ENCODE measurements at places on chromosomes 4 and X. TPM values are rescaled to one million over a fixed set of nuclear protein-coding genes. Genes with fewer than 3 reads are reported as not detected.

Gene USP17L28
- total RNA-seq = not detected

Gene EIF1AX
- total RNA-seq = 84.8 TPM

Gene ADAMTS3
- not detected for total RNA-seq

Gene RNF212
- total RNA-seq = 2.0 TPM

Gene HSFX2
- not detected for total RNA-seq

Gene SLC34A2
- not detected for total RNA-seq

Gene TLR8
- not detected for total RNA-seq

Gene SLC25A53
- 8.9 TPM for total RNA-seq

Gene AMOT
- total RNA-seq = 0.31 TPM

Gene MAGEA12
- not detected for total RNA-seq

Gene RHOXF2
- not detected for total RNA-seq

Gene NLGN4X
- total RNA-seq = not detected

Gene CORIN
- not detected for total RNA-seq

DNA sequence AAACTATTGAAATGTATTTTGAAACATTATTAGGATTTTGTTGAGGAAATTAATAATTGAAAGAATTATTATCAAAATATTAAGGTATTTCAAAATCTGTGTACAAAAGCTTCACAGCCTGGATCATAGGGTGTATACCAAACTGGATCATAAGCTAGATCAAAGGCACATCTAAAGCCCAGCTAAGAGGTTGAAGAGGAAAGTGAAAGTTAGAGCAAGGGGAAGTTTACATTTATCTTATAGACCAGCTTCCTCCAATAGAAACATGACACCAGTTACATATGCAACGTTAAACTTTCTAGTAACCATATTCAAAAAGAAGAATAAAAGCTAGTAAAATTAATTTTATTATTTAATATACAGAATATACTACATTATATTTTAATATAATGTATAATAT is 227.2 kb upstream of the BMP3 start:
- no peak overlapping the region for H3K4me3 ChIP-seq
- no peaks in the 10 kb centered on the region for H3K27me3 ChIP-seq
- H3K27ac ChIP-seq = no peak overlapping the region
- H3K4me1 ChIP-seq = no peaks in the 10 kb centered on the region

- H3K4me1 ChIP-seq = no peaks in the 10 kb centered on the region
- H3K27ac ChIP-seq = no peak overlapping the region
- no peaks in the 10 kb centered on the region for H3K27me3 ChIP-seq
- no peak overlapping the region for H3K4me3 ChIP-seq
- H3K36me3 ChIP-seq = no peaks in the 10 kb centered on the region
Measured at GRCh38 chr4:45883421-45883820, 240.4 kb downstream of the GABRG1 start.

GRCh38 chrX:108494406-108495090 is 54.9 kb downstream of the COL4A5 start:
- H3K27me3 ChIP-seq = no peaks in the 10 kb centered on the region
- H3K36me3 ChIP-seq = no peaks in the 10 kb centered on the region
- no peak for DNase-seq
- no peaks in the 10 kb centered on the region for H3K4me1 ChIP-seq
- no peak overlapping the region for H3K27ac ChIP-seq

DNA sequence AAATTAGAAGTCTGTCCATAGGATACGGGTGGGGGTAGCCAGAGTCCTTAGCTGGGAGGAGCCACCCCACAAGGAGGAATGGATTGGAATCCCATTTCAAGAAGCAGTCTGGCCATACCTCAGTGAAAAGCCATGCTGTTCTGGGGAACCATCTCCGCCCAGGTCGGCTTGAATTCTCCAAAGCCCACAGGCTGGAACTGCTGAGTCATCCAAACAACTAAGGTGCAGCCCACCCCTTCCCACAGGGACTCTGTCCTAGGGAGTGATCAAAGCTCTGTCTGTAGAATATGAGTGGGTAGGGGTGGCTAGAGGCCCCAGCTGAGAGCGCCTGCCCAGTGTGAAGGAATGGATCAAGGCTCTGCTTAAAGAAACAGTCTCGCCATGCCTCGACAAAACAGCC is 38.8 kb downstream of the ZXDA start:
- H3K27ac ChIP-seq = no peak overlapping the region

DNA sequence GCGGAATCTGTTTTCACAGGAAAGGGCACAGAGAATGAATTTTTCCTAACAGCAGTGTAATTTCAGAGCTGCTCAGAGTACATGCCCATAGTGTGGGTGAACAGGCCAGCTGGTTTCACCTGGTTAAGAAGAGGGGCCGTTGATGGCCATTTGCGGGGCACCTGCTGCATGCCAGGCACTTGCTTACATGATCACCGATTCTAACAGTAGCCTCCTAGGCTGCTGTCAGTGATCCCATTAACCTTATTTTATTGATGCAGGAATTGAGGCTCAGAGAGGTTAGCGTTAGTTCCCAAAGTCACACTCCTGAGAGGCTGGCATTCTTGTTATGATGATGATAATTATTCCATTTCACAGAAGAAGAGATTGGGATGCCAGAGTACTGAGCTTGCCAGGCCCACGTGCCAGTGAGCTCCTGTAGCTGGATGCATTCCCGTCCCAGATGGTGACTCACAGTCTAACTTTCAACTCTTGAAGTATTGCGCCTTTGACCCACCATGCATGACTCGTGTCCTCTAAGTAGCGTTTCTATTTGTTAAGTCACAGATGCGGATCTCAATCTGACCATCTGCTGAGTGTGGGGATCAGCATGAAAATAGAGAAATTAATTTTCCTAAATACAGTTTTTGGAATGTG is 76.5 kb downstream of the PSAPL1 start:
- H3K36me3 ChIP-seq = no peaks in the 10 kb centered on the region
- H3K4me3 ChIP-seq = no peak overlapping the region
- no peaks in the 10 kb centered on the region for H3K27me3 ChIP-seq
- DNase-seq = no peak
- H3K4me1 ChIP-seq = no peaks in the 10 kb centered on the region

GRCh38 chr4:153023692-153024394 is 87.7 kb downstream of the FHDC1 start:
- H3K4me3 ChIP-seq = no peak overlapping the region
- H3K36me3 ChIP-seq = no peaks in the 10 kb centered on the region
- no peaks in the 10 kb centered on the region for H3K4me1 ChIP-seq
- H3K27ac ChIP-seq = no peak overlapping the region

DNA sequence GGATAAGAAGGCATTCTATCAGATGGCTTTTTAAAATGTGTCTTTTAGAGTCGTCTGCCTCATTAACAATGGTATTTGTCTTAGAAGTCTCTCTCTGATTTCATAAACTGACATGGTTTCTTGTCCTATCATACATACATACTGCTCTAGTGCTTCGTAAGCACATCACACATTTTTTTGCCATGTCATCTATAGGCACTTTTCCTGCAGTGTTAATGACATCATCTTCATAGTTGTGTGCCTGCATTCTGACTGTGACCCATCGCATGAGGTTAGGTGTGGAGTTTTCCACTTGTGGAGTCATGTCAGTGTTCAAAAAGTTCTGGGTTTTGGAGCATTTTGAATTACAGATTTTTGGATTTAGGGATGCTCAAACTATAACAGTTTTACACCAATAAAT is 361.6 kb upstream of the SPOCK3 start:
- no peak for DNase-seq
- H3K36me3 ChIP-seq = no peaks in the 10 kb centered on the region
- no peak overlapping the region for H3K4me3 ChIP-seq
- H3K27ac ChIP-seq = no peak overlapping the region
- no peaks in the 10 kb centered on the region for H3K4me1 ChIP-seq
- H3K27me3 ChIP-seq = no peaks in the 10 kb centered on the region

GRCh38 chrX:40573763-40574162 is 7.0 kb upstream of the ATP6AP2 start:
- no peaks in the 10 kb centered on the region for H3K36me3 ChIP-seq
- H3K4me1 ChIP-seq = peaks cover 16% of the 10 kb centered on the region
- no peaks in the 10 kb centered on the region for H3K27me3 ChIP-seq
- no peak overlapping the region for H3K4me3 ChIP-seq

- no peaks in the 10 kb centered on the region for H3K27me3 ChIP-seq
- H3K4me3 ChIP-seq = peak overlapping the region; percentile 69
Measured at GRCh38 chrX:49309401-49309981, 6.0 kb downstream of the GAGE10 start.

DNA sequence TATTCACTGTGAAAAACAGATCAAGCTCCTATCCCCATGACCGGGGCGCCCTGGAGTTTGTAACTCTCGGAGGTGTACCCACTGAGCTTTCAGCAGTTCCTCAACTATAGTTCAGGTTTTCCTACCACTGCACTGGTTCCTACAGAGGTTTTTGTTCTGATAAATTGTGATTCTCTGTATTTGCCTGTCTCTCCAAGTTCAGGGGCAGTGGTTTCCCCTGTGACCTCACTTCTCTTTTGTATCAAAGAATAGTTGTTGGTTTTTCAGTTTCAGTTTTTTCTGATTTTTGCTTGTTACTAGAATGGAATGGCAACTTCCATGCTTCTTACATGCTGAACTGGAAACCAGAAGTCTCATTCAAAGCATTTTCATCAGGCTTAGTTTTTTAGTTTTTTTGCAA is 56.8 kb upstream of the PLS3 start:
- no peak overlapping the region for H3K27ac ChIP-seq
- DNase-seq = no peak
- H3K36me3 ChIP-seq = no peaks in the 10 kb centered on the region
- no peak overlapping the region for H3K4me3 ChIP-seq
- no peaks in the 10 kb centered on the region for H3K4me1 ChIP-seq

DNA sequence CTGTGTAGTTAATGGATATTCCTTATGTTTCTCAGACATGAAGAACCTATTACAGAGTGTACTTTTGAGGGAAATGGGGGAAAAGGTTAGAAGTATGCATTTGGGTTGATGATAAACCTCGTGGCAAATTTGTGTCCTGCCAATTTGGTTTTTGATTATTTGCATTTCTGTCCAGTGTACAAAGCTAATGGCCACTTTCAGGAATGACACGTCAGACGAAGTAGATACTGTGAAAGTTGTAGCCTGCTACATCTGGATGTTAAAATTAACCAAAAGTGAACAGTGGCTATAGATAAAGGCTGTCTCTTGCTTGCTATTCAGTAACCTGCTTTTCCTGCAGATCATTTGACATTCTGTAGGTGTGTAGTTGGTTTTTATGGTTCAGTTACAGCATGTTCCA is 1.0 kb downstream of the PRDX4 start:
- no peaks in the 10 kb centered on the region for H3K27me3 ChIP-seq
- no peak for DNase-seq
- peaks cover 26% of the 10 kb centered on the region for H3K4me1 ChIP-seq
- H3K4me3 ChIP-seq = peak overlapping the region; percentile 83

- no peaks in the 10 kb centered on the region for H3K4me1 ChIP-seq
- DNase-seq = no peak
- H3K27me3 ChIP-seq = no peaks in the 10 kb centered on the region
- no peaks in the 10 kb centered on the region for H3K36me3 ChIP-seq
- H3K4me3 ChIP-seq = no peak overlapping the region
Measured at GRCh38 chrX:109312757-109313156, 169.1 kb downstream of the GUCY2F start.
